ENCODE measurements at places on chromosomes 7 and 10.

GRCh38 chr10:66843396-66843795 lies 82.4 kb upstream of the LRRTM3 start:
- no peak for DNase-seq

GRCh38 chr7:82672078-82672477 lies 228.5 kb upstream of the CACNA2D1 start:
- no peak for DNase-seq

GRCh38 chr7:31646942-31647341 lies 40.1 kb upstream of the PPP1R17 start:
- DNase-seq: no peak

DNA sequence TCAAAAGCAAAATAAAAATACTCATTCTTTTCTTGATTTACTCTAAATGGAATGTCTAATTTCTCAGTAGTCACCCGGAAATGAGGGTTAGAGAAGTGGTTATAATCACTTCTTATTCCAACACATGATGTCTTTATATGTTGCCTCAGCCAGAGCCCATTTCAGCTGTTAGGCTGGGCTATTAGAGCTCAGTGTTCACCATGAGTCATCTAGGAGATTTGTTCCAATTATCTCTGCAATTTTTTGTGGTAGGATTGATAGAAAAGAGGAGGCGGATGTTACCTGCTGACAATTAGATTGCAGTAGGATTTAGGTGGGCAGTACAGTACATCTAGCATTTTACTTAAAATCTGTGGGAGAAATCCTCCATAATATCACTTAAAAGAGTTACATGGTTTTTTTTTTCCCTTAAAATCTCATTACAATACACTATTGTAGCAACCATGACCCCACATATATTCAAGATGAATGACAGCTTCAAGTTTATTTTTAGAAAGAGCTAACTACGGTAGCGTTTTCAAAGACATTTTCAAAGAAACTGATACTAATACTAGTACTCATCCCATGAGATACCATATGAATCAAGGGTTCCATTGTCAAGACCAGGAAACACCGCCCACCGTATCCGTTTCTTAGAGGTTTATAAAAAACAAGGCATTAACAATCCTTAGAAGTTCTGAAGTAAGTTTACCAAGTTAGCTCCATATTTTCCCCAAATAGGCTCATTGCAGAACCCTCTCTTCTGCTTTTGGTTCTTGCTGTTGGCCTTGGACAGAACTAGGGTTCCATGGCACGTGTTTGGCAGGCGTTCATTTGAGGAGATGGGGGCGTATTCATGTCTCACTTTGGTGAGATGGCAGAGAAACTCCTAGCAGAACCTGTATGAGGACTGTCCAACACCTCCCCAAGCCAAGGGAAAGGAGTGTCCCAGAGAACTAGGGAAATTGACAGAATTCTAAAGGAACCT lies 10.4 kb downstream of the CPA2 start:
- DNase-seq: peak; percentile 77

DNA sequence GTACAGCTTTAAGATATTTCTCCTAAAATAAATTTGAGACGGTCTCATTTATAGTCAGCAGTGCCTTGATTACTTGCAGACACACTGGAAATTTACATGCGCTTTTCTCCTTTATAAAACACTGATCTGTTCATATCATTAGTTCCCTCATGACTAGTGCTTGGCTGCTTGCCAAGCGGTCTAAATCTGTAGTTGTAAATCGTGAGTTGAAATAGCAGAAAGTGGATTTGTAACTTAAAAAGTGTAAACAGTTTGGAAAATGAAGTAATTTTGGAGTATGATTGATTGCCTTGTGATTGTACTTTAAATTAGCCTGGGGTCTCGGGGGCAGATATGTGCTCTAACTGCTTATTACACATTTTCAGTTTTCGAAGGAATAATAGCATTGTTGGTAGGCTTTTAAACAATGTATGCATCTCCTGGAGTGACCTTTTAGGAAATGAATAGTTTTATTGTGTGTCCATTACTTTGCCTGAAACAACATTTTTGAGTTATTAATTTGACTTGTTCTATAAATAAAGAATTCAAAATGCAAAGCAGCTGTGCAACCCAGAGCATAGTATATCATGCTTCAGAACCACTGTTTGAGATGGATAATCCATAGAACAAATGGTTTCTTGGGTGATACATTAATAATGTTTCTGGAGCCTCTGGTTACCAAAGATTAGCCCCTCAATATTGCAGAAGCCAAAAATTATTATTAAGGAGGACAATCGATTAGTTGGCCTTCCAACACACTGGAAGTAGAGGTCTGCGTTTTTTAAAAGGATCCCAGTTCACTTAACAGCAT lies 73.3 kb downstream of the ARID5B start:
- peak; percentile 60 for DNase-seq

GRCh38 chr7:27121684-27122076 lies 8.9 kb downstream of the HOXA4 start:
- DNase-seq: no peak

DNA sequence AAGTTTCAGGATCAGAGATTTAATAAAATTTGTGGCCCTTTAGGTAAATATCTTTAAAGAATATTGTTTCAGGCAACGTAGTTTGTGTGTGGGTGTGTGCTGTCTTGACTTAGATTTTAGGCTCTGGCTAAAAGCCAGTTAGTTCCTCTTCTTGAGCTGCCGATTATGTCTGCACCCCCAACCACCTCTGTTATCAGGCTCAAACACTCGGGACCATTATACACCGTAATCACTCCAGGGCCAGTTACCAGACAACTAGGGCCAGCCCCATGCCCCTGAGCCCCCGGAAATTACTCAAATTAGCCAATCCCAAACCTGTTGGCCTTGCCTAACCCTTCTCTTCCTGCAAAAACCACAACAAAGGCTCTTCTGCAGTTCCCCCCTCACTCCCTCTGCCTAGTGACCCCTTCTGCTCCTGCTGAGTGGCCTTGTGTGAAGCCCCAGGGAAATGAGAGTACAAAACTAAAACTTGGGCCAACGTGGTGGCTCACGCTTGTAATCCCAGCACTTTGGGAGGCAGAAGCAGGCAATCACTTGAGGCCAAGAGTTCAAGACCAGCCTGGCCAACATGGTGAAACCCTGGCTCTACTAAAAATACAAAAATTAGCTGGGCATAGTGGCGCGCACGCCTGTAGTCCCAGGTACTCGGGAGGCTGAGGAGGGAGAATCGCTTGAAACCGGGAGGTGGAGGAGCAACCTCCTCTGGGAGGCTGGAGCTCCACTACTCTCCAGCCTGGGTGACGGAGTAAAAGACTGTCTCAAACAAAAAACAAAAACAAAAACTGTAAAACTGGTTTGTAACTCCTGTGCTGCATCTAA lies 9.2 kb upstream of the HNRNPF start:
- DNase-seq: peak; percentile 62

DNA sequence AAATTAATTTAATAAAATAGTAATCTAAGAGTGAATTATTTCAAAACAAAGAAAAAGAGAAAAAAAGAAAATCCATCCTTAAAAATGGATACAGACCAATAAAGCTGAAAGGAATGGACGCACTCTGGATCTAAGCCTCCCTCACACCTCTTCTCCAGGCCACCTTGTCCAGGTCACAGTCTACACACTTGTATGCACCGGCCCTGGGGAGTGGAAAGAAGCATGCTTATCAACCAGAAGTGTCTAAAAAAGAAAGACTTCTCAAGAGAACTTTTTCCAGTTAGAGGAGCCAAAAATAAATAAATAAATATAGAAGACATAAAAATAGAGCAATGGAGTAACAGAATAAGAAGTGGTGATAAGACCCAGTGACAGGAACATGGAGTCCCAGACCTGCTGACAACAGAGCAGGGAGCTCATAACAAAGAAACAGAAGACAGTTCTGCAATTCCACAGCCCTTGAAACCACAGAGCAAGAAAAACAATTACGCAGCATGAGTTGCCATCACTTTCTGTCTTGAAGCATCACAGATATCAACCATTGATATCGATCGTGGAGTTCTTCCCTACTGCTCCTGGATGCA lies 311.7 kb upstream of the NFE2L3 start:
- no peak for DNase-seq

DNA sequence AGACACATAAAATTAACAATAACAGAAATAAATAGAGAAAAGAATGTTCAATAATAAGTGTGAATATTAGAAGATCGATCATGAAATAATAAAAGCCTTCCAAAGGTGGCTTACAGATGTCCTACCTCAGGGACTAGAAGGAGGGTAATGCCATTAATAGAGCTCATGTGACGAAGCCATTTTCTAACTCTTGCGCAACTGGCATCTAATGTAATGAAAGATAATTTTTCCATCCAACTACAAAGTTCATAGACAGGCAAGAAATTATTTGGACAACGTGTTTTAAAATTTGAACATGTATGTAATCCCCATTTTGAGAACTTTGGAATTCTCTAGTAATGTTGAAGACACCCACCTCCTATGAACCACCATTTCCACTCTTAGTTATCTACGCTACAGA lies 1394.3 kb upstream of the LRRTM3 start:
- DNase-seq: no peak

GRCh38 chr10:108696792-108697477 lies 1226.4 kb downstream of the XPNPEP1 start:
- DNase-seq: no peak

- DNase-seq: no peak
Measured at GRCh38 chr10:102988404-102989314, 70.6 kb downstream of the CNNM2 start.

DNA sequence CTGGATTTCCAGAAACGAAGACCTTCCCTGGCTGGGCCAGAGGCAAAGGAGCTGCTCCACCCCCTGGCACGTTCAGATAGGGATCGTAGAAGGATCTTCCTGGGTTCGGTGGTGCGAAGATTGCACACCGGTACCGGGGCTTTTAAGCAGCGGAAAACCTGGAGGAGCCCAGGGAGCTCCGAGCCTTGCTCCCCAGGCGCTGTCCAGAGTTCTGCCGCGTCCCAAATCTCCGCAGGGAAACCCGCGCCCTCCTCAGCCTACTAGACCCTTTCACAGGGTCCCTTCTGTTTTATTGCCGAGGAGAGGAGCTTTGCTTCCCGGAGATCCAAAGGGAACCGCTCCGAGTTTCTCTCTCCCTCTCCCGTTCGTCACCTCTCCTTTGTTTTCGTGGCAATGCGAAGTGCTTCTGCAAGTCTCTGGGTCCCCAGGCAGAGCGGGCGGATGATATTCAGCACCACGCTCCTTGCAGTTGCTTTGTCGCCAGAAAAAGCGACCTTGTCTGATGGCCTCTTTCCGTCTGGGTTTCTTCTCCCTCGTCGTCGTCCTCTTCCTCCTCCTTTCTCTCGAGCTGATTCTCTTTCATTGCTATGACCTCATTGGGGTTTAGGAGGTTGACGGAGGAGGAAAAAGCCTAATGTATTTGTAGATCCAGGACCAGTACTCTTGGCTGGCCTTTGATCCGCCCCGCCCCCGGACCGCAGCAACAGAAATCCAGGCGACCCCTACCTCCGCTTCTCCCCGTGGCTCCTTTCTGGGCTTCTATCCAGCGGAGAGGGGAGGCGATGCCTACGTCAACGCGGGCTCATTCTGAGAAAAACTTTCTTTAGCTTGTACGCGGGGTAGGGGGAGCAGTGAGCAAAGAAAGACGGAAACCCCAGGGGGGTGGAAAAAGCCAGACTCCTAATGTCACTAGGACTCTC lies at the start of gene TMEM196:
TSS of gene TMEM196 (minus strand) at position 777 of the 920 bp plus-strand sequence. CDS start 921 bp downstream, outside the sequence.
- DNase-seq: peak; percentile 10

DNA sequence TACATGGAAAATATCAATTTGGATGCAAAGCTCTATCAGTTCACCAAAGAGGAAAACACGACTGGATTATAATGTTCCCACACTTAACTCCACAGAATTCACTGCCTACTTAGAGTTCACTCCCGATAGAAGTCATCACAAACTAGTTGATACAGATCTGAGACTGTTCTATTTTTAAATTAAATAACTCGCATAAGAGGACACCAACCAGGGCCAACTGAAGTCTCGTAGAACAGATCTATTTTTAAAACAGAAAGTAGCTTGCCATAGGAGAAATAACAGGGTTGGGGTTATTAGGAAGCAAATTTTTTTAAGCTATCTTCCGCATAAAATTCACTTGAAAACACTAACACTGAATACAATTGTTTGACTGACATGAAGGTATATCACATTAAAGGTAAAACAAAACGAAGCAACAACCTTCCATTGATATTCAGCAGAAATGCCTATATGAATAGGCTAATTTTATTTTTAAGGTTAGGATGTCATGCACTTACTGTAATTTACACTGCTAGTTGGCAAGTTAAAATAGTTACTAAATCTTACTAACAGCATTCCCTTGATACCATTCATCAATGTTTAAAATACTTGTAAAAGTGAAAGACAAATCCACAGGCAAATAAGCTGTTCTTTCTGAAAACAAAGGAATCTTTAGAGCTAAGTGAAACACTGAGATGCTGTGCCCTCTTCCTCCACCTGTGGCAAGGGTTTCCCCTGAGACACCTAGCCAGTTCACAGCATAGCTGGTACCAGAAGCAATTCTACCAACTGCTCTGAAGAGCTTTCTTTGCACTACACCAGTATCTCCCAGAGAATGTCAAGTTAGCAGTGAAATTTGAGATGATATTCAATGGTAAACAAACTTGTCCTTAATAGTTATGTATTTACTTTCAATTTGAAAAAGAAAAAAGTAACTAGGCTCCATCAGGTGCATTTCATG lies 186.7 kb upstream of the ANK3 start:
- DNase-seq: no peak

DNA sequence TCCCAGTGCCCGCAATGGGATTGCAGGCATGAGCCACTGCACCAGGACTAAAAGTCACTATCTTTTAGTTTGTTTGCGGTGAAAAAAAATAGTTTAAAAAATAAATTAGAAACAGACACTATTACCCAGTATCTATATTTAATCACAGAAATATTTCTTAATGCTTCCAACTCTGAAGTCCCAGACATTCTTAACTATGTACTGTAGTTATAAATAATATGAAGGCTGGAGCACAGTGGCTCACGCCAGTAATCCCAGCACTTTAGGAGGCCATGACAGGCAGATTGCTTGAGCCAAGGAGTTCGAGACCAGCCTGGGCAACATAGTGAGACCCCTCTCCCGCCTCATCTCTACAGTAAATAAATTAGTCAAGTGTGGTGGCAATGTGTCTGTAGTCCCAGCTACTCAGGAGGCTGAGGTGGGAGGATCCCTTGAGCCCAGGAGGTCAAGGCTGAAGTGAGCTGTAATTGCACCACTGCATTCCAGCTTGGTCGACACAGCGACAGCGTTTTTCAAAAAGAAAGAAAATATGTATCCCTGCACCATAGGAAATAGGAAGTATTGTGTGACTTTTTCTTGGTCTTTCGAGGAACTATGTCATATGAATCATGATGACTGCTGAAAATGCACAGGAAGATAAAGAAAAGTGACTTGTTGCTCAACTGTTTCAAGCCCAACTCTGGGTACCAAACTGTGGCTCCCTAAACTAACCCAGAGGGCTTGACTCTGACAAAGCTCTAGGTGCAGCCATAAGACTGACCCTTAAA lies 74.9 kb upstream of the STEAP1B start:
- DNase-seq: no peak
